ENCODE measurements at places on chromosomes 16 and 17.

DNA sequence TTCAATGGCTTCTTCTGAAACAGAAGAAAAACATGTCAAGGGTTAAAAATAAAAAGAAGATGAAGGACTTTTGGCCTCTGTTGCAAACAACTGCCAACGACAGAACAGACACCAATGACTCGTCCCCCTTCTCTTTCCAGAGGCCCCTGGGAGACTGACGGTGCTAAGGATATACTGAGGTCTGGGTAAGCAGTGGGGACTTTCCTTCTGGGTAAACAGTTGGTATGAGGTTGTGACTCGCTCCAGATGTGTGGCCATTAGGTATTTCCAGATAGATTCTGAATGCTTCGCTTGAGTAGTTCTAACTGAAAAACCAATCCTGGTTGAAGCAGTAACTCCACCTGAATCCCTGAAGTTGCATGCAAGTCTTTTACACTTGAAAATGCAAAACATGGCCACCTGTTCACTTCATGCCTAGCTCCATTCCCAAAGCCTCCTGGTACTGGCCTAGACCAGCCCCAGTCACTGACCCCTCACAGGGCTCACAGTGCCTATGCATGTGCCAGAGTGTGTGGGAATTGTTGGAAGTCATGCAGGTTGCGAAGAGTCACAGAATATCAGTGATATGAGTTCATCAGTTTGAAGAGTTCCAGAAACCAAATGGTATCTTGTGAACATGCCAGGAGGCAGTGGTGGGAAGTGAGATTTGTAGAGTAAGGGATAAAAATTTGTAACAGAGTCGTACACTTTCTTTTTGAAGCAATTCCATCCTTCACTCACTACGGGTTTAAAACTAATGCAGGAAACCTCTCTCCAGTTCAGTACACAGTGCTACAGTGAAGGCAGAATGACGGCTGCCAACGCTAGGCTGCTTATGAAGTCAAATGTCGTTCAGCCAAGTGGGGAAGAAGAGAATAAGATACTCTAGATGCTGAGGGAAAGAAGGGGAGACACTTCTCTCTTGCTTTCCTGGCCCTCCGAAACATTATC lies 217.8 kb downstream of the ZFHX3 start:
- no peak for DNase-seq

DNA sequence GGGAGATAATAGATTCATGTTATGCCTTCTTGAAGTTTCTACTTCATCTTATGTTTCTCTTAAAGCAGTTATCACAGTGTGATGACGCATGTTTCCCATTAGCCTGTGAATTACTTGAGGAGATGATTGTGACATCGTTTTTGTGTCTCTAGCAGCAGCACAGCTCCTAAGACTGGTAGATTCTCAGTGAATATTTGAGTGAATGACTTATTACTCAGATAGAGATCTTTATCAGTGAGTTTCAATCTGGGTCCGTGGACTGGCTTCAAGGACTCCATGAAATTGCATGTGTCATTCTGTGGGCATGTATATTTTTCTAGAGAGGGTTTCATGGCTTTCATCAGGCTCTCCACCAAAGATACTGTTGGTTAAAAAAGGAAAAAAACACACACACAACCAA lies 29.9 kb downstream of the YPEL2 start:
- no peak for DNase-seq

DNA sequence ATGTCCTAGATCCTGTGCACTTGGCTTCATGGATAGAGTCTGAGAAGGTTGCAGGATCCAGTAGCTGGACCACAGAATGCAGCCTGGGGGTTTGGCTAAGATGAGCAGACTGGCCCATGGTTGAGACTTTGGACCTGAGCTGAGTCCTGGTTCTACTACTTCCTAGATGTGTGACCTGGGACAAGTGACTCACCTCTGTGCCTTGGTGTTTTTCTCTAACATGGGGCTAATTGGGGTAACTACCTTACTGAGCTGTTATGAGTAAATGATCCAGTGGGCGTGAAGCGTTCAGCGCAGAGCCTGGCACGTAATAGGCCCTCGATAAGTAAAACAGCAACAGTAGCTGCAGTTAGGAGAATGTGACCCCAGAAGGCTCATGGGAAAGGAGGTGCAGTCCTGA lies 38.8 kb downstream of the SNX20 start:
- no peak for DNase-seq

DNA sequence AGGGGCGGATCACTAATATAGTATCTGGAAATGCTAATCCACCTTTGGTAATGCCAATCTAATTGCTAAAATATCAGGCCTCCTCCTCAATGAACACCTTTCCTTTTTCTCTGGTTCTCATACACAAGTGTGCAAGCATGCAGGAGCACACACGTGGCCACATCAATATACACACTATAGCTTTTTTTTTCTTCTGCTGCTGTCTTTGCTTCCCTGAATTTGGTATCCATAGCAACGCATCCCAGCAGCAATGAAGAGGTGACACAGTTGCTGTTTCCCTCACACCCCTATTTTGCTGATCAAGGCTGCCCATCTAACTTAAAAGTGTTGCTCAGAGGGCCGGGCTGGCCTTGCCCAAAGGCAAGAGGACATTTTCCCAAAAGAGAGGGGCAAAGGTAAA lies 15.4 kb downstream of the NOG start:
- no peak for DNase-seq
